ENCODE measurements at places on chromosomes 5 and 9.

DNA sequence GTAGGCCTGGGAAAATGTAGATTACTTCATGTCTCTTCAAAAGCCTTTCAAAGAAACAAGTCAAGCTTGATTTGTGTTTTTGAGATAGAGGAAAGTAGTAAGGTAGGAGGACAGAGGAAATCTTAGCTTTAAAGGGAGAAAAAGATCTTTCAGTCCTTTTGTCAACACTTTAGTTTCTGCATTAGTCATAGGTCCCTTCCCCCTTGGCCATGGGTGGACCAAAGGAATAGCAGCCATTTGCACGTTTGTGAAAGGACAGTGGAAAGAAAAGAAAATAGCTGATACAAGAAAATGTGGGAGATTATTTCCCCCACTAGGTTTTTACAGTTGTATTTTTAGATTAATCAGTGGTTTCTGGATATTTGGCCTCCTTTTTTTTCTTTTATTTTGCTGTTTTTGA is 121.9 kb upstream of the GRHPR start:
- no peak for DNase-seq

- DNase-seq: no peak
These were observed 31.1 kb upstream of the IQGAP2 start for GRCh38 chr5:76371960-76372322.

GRCh38 chr9:130805510-130806326 is 29.3 kb upstream of the ABL1 start:
- DNase-seq: no peak

GRCh38 chr5:31948006-31948405 is 226.1 kb downstream of the GOLPH3 start:
- no peak for DNase-seq

GRCh38 chr9:131732061-131732526 is 7.8 kb downstream of the RAPGEF1 start:
- DNase-seq: no peak

- DNase-seq: no peak
These were observed 153.8 kb downstream of the HSPA4 start for GRCh38 chr5:133205649-133206048.

DNA sequence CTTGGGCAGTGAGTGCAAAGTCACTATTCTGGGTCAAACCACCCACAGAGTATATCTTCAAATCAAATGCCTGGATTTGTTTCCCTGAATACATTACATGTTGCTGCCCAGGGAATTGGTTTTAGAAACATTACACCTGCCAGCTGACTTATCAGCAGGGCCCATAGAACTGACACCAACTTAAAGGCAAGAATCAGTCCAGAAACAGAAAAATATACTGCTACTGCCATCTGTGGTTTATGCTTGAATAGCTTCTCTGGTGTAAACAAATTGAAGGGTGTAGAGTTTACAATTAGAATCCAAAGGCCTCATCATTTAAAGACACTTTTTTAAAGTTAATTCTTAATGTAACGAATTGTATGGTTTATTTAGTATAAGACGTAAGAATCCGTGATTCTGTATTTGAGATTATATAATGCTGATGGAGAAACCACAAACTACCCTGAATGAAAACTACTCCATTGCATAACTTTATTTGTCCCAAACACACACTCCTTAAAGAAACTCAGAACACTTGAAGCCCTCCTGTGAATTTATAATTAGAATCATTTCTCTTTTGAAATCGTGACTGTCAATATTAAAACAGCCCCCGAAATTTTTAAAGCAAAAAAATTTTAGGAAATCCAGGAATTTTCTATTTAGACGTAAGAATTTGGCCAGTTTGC is 6.2 kb downstream of the NR6A1 start:
- no peak for DNase-seq

GRCh38 chr5:55692509-55692908 is 19.6 kb downstream of the SLC38A9 start:
- DNase-seq: no peak

DNA sequence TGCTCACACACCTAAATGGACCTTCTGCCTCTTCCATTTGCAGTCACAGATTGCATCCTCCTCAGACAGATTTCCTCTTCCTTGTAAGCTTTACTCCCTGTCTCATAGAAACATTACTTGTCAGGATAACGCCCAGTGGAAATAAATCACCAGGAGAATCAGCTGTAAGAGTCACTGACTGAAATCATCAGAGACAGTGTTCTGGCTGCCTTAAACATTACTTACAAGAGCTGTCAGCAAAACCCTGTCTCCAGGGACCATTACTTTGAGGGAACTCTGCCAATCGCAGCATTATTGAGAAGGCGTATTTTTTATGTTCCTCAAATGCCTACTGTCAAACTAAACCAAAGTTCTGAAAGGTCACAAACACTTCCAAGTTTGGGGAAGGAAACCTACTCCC is 5.9 kb downstream of the DPYSL3 start:
- no peak for DNase-seq

DNA sequence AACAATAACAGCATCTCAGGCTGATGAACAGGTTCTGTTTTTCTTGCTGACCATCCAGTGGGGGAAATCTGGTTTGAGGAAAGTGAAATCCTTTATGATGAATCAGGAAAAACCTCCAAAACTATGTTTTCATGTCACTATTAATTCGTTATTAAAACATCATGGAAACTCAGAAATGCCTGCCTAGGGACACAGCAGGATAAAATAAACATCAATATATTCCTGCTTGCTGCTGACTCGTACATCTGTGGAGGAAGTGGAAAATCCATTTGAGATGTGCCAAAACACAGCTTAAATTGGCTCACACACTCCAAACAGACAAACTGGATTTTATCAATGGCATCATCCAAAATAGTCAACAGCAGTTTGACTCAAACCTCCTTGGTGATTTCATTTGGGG is 53.0 kb downstream of the TEK start:
- no peak for DNase-seq

GRCh38 chr5:132747616-132748440 is 602 bp downstream of the CCNI2 start:
- no peak for DNase-seq

GRCh38 chr5:15893866-15894265 is 285.7 kb downstream of the MARCHF11 start:
- no peak for DNase-seq

DNA sequence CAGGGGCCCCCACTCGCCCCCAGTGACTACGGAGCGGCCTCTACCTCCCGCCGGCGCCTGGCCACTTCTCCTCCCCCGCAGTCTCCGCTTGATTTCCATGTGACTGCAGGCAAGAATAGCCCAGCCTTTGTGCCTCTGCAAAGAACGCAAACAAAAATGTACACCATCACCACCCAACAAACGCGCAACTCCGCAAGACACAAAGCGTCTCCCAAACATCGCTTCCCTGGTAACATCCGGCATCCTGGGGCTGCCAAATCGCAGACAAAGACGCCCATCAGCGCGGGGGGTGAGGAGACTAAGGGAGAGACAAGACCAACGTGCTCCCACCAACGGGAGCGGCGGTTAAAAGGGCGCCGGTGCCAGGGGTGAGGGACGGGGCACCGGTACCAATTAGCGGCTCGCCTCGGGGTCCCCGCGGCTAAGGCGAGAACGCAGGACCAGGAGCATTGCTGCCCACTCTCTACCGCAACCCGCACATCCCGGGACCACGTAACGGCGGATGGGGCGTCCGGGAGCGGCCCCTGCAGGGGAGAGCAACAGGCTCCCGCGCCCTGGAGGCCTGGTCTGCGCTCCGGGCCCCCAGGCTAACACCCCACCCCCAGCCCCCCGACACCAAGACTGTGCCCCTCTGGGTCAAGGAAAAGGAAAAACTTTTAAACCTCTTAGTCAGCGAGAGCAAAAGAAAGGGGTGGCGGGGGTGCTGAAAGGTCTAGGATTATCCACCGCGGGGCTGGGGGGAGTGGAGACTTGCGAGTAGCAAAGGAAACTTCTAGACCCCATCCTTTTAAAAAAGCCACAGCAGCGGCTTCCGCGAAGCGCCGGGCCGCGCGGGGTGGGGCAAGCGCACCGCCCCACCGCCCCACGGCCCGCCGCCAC is 885 bp downstream of the MPDZ start:
- peak; percentile 36 for DNase-seq

- DNase-seq: no peak
These were observed 188.7 kb downstream of the EBF1 start for GRCh38 chr5:158910782-158911692.

DNA sequence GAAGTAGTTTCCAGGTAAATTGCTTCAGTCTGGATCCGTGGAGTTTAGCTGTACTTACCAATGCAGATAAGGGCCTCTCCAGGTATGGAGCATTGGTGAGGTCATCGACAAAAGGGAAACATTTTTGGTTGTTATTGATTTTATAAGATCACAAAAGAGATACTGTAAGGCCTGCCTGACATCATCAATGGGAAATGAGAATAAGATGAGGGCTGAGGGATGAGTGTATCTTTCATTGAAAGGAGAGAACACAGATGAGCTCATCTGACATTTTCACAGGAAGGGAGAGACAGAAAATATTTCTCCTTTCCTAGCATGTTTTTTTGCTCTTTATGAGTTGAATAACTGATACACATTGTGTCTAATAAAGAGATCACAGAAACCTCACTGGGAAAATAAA is 233.6 kb downstream of the SAXO1 start:
- DNase-seq: no peak

DNA sequence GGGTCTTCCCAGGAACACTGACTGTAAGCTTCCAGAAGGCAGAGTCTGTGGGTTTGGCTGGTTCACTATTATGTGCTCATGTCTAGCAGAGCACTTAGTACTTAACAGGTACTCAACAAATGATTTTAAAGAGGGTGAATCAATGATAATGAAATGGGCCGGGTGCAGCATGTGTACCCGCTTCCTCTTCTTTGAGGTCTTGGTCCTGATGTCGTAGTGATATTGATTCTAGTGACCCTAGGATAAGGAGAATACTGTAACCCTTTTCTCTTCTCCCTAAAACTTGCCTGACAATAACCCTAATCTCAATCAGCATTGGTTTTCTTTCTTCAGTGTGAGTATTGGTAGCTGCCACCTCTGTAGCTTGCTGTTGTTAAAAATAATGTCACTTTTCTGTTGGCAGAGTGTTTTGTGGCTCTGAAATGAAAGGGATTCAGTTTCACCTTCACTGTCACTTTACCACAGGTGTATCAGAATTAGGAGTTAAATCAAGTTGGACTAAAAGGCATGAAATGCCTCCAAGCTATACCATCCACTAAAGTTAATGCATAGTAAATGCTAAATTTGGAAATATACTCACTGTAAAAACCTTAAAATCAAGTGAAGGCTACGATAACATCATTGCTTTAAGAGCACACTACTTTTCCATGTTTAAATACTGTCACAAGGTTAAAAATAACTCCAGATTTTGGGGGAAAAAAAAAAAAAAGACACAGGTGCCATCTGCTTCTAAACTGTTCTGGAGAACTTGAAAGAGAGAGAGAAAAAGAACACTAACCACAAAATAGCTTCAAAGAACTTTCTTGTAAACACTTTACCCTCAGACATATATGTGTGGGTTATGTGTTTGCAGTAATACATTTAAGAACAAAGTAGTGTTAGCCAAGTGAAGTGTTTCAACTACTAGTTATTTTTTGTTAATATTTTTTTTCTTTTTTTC is 6.0 kb downstream of the CAMK4 start:
- no peak for DNase-seq

- no peak for DNase-seq
These were observed 7.4 kb downstream of the CER1 start for GRCh38 chr9:14715102-14715501.

GRCh38 chr5:80625230-80625629 is 29.2 kb upstream of the MSH3 start:
- DNase-seq: no peak
